ENCODE measurements at places on chromosomes 7 and 10.

GRCh38 chr7:116417593-116418345 lies 81.8 kb upstream of the CAV2 start:
- DNase-seq, result no peak

- DNase-seq, result no peak
Observed at GRCh38 chr10:93454736-93455135, 27.4 kb downstream of the MYOF start.

- no peak for DNase-seq
Observed at GRCh38 chr10:46052791-46053375, 6.8 kb upstream of the MSMB start.

- DNase-seq, result no peak
Observed at GRCh38 chr7:114925434-114925833, 3.5 kb downstream of the MDFIC start.

DNA sequence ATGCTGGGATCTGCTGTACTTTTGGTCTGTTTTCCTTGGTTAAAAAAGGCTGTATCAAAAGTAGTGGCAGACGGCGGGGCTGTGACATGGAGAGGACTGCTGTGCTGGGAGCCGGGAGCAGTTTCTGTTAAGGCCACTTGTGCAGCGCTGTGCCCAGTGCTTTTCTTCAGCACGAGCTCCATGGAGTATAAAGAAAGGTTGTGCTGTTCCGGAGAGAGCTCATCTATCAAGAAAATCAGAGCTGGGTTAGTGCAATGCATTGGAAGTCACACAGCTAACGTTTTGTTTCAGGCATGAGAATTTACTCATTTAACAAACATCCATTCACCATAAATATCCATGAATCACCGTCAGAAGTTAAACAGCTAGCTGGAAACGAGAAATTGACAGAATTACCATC lies 62.0 kb downstream of the KIAA1549 start:
- DNase-seq, result no peak

DNA sequence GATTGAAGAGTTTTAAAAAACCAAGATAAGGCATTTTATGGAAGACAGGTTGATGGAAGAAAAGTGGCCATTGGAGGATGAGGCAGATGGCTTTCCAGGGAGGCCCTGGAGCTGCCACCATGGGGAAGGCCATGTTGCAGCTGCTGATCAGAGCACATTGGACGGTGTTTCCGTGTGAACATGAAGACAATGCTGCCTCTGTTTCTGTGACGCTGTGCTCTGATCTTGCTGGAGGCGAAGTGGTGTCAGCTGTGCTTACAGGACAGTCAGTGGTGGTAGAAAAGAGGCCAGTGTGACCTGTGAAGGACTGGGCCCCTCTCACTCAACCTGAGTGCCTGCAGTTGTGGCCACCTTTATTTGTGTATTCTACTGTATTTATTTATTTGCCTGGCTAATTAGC lies 132.9 kb downstream of the FAM204A start:
- no peak for DNase-seq

DNA sequence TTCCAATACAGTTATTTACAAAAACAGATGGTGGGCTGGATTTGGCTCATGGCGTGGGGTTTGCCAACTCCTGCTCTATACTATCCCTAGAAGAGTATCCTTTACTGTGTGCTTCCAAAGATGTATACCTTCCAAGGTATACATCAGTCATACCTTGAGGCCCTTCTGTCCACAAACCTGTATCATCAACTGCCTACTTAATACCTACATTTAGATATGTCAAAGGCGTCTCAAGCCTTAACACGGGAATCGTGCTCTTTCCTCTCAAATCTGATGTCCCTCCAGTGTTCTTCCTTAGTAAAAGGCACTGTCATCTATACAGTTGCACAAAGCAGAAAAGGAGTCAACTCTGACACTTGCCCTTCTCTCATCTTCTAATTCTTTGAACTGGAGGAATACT lies 36.9 kb downstream of the NAMPT start:
- no peak for DNase-seq

GRCh38 chr10:133164816-133165555 lies 5.0 kb downstream of the KNDC1 start:
- DNase-seq, result no peak

DNA sequence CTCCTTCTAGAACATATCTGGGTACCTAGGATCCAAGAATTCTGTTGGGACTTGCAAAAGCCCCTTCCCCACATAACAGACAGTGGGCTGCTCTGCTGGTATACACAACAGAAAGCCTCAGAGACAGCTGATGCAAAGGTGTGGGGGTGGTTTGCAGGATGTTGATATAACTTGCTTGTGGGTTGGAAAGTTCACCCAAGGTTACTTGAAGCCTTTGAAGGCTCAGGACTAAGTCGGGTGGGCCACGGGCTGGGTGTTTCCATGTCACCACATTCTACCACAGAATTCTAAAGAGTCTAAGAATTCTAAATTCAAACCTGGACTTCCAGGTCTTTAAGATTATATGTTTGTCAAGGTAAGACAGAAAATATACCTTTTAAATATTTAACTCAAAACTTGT lies 7.4 kb upstream of the NRCAM start:
- no peak for DNase-seq

- no peak for DNase-seq
Observed at GRCh38 chr7:116525913-116526861, 1.4 kb downstream of the CAV1 start.

GRCh38 chr7:28161331-28161730 lies 19.3 kb downstream of the JAZF1 start:
- DNase-seq, result no peak

- no peak for DNase-seq
Observed at GRCh38 chr10:14009371-14010100, 321.2 kb downstream of the FRMD4A start.

- no peak for DNase-seq
Observed at GRCh38 chr7:27767374-27767773, 27.4 kb downstream of the TAX1BP1 start.

- DNase-seq, result no peak
Observed at GRCh38 chr7:44609829-44610228, 3.4 kb downstream of the OGDH start.

GRCh38 chr7:132871419-132871818 lies 210.5 kb downstream of the CHCHD3 start:
- DNase-seq, result no peak

GRCh38 chr10:31646519-31646918 lies 282.1 kb downstream of the ARHGAP12 start:
- no peak for DNase-seq

- DNase-seq, result no peak
Observed at GRCh38 chr10:80537086-80537735, 491 bp upstream of the SH2D4B start.

DNA sequence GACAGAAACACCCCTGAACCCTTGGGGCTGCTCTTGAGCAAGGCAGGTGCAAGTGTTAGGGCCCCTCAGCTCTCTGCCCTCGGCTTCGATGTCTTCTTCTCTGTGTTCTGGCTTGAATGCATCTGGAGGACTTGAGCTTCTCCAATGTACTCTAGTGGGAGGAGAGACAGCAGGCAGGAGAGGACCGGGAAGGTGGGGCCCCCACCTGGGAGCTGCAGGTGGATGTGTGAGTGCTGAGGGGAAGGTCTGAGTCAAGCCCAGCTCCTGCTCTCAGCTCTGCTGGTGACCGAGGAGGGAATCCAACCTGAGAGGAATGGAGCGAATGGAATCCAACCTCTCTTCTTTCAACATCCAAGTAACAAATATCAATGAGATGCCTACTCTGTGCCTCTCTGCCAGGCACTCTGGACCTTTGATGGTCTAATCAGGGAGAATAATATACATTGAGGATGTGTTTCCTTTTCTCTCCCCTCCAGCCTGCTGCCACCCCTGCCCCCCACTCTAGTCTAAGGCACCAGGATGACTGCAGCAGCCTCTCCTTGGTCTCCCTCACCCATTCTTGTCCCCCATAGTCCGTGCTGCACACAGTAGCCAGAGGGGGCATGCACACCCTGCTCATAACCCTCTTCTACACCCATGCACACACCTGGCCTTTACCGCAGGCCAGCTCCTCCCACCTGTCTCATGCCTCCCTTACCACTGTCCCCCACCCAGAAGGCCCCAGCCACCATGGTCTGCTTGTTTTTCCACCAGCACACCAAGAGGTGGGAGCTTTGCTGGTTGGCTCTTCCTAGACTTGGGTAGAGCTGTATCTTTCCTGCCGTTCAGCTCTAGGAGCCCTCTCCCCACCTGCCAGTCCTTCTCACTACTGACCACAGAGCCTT lies 13.6 kb downstream of the TBATA start:
- DNase-seq, result no peak

DNA sequence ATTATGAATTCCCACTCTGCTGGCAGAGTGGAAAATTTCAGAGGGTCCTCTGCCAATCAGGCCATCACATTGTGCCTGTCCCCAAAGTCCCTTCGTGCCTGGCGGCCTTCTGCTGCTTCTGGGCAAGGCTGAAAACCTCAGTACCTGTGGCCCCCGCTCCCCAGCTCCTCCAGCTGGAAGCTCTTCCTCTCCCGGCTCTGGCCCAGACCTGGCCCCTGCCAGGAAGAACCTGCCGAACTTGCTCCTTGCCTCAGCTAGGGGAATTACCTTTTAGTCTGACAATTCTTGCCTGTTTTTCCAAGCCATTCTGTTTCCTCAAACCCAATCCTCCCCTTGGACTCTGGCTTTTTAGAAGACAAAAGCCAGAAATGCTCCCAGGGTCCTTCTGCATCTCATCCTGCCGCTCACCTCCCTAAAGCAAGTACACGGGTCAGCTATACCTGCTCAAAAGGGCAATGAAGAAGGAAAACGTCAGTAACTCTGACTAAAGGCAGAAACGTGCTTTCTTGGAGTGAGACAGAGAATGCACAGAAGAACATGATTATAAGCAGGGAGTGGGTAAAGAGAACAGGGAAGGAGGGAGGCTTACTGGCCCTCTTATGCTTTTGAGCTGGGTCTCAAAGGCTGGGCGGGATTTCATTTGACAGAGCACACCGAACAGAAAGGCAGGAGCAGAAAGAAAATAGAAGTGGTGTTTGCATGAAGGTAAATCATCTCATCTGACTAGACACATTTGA lies 28.1 kb upstream of the TRIL start:
- no peak for DNase-seq

DNA sequence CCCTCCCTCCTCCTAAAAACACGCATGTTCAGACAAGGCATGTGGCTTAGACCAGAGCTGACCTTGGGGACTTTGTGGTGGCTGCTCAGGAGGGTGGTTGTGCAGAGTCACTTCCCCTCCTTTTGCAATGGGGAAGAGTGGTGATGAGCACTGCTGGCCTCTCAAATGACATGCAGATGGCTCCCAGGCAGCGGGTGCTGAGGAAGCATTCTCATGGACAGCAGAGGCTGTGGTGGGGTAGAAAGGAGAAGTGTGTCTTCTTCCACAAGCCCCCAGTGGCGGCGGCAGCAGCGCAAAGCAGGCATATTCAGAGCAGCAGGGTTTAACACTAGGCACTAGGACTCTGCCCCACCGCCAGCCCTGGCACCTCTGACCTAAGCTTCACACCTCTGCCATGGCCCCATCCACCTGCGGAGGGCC lies 105.9 kb upstream of the ANLN start:
- no peak for DNase-seq

GRCh38 chr10:22315455-22316285 lies 518 bp upstream of the COMMD3 start:
- no peak for DNase-seq

DNA sequence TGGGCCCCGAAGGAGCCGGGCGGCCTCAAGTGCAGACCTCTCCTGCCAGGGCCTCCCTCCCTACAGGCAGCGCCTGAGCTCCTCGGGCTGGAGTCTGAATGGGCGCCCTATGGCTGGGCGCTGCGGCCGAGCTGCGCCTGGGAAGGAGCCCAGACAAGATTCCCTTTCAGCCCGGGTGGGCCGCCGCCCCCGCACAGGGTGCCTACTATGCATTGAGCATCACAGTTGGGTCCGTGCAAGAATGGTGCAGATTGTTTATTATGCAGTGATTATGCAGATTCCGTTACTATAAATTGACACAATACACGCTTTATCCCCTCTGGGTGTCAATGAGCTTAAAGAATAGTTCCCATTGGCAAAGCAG lies 77.2 kb upstream of the PDGFA start:
- DNase-seq, result no peak

GRCh38 chr7:1587738-1588137 lies 17.9 kb upstream of the PSMG3 start:
- DNase-seq, result no peak

- DNase-seq, result no peak
Observed at GRCh38 chr7:139886206-139886605, 57.1 kb downstream of the TBXAS1 start.

GRCh38 chr7:34652809-34653208 lies 5.2 kb upstream of the NPSR1 start:
- DNase-seq, result no peak

GRCh38 chr7:100714725-100715124 lies 5.5 kb upstream of the EPO start:
- no peak for DNase-seq

GRCh38 chr10:78850644-78851435 lies 217.9 kb upstream of the ZMIZ1 start:
- no peak for DNase-seq

- DNase-seq, result no peak
Observed at GRCh38 chr10:86314616-86315548, 51.7 kb downstream of the GRID1 start.

DNA sequence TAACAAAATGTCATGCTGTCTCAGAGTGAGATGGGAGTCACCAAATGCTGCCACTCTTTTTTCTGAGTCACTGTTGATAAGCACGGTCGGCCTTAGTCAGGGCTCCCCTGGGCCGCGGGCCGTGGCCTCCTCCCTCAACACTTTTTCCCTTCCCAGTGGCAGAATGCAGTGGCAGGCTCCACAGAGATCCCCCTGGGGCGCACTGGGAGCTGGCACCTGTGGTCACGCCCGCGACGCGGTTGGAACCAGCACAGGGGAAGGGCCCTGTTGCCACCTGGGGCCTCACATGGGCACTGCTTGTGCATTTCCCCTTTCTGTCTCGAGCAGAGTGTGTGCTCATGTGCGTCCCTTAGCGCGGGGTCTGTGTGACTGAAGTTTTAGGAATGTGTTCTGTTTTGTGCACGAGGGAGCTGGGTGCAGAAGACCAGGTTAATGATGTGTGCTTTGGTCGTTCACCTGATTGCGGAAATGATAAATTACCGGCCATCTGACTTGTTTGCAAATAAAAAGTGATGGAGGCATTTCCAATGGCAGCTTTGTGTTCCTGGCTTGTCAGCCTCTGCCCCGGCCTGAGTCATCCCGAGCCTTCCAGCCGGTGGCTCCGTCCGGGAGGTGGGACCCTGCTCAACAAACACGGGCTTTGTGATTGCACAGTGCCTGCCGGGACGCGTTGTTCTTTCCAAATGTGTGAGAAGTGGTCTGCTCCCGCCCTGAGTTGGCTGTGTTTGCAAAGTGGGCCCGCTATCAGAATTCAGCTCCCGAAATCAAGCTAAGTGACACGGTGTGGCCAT lies 100.7 kb downstream of the NKX6-2 start:
- DNase-seq, result no peak

DNA sequence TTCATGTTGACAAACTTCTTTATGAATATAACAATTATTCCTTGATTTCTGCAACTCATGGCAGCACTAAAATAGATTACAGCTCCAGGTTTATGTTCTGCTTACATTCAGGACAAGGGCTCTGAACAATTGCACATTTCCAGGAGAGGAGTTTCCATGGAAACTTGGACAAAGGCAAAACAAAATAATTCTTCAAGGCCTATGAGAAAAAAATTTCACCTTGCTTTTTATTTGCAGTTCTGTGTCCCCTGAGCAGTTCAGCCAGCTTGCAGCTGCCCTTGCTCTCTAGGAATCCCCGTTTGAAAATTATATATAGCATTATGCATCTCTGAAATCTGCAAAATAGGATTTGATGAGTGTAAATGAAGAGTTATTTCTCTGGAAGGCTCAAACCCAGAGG lies 71.7 kb downstream of the ARL4A start:
- DNase-seq, result peak; percentile 69

Measured in NCI-H2081 treated with DMSO at 0.1 percent for 48 hours (cell line).